ENCODE measurements at places on chromosomes 11 and 22.
A peak's percentile ranks its signal among the peaks of the same experiment; 100 is the strongest.

GRCh38 chr11:121143921-121144320 lies 42.9 kb downstream of the TECTA start:
- DNase-seq: no peak

DNA sequence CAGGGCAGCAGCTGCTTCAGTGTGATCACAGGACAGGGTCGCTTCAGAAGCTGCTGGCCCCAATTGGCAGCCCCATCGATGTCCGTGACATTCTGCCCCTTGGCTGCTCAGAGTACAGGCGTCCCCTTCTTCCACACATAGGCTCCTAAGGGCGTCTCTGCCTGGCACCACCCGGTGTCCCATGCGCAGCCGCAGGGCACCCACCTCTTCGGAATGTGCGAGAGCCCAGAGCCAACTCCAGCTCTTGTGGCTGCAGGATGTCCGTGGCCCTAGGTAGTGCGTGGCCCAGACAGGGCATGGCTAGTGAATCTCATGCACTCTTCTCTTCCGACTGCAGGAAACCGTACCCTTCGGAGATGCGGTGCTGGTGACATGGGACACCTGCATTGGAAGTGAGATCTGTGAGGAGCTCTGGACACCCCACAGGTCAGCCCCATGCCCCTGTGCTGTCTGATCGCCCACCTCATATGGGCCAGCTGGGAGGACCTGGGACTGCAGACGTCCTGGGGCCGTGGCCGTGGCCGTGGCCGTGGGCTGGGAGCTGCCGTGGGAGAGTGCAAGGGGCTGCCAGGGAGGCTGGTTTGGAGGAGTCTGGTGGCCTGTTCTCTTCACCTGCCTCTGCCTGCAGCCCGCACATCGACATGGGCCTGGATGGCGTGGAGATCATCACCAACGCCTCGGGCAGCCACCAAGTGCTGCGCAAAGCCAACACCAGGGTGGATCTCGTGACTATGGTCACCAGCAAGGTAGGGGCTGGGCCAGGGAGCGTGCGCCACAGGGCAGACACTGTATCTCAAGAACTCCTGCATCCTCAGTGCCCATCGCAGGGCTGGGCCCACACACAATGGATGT lies 20.2 kb downstream of the NADSYN1 start:
- no peak for DNase-seq

DNA sequence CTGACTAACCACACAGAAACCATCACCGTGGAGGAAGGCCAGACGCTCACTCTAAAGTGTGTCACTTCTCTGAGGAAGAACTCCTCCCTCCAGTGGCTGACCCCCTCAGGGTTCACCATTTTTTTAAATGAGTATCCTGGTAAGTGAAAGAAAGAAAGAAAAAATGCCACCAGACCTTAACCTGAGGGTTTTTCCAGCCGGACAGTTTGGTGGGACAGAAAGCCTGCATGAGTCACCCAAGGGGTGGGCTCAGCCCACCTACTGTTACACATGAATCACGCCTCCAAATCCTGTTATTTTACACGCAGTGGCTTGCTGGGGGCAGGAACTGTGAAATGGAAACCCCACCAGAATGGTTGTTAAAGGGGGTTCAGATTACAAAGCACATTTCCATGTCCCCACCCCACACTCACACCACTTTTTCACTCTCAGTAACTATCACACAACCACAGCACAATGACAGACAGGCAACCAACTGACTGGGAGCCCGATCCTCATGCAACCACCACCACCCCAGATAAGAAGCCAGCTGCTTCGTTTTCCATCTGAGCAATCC lies 11.9 kb downstream of the CRTAM start:
- DNase-seq: no peak

- no peak for DNase-seq
These were observed at the start of gene DNAJB13 for GRCh38 chr11:73950869-73951710. Gene DNAJB13, plus strand, starts transcription at chr11:73951026. Its CDS starts 44 bp downstream, at chr11:73951070.

GRCh38 chr11:115333949-115334348 lies 170.3 kb downstream of the CADM1 start:
- no peak for DNase-seq

DNA sequence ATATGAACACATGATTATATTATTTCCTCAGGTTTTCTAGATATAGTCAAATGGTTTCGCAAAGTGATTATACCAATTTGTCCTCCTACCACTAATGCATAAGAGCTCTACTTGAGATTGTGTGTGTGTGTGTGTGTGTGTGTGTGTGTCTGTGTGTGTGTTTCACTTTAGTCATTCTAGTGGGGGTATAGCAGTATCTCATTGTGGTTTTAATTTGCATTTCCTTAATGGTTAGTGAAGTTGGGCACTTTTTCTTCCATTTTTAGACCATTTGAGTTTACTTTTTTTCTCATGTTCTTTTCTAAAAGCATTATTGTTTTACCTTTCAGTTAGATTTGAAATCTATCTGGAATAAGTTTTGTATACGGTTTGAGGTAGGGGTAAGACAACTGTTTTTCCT lies 12.9 kb downstream of the CAPN5 start:
- no peak for DNase-seq

DNA sequence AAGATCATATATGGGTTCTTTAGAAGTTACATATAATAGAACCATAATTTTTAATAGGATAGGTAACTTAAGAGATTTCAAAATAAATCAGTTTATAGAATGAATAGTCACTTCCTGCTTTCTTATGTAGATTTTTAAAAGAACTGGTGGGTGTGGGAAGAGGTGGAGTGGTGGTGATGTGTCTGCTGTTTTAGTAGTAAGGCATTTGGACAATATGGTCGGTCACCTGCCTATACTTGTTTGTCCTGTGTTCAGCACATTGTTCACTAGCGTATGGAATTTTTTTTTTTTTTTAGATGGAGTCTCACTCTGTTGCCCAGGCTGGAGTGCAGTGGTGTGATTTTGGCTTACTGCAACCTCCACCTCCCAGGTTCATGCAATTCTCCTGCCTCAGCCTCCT lies 39.3 kb downstream of the CCDC81 start:
- DNase-seq: no peak

DNA sequence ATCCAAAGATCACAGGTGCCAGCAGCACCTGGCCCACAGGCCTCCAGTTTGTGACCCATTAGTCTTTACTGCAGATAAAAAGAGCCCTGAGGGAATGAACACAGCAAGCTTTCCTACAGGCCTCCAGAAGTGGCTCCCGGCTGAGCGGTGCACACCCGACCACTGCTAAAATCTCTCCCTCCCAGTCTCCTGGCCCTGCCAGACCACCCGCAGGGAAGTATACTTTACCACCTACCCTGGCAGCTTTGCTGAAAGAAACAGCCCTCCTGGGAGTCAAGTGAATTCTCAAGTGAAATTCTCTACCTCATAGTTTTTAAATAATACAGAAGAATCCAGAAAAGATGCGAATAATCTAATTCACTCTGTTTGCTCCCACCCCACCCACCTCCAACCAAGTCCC lies 15.4 kb upstream of the MTNR1B start:
- no peak for DNase-seq

- no peak for DNase-seq
These were observed 1.9 kb downstream of the MS4A10 start for GRCh38 chr11:60786811-60787567.

DNA sequence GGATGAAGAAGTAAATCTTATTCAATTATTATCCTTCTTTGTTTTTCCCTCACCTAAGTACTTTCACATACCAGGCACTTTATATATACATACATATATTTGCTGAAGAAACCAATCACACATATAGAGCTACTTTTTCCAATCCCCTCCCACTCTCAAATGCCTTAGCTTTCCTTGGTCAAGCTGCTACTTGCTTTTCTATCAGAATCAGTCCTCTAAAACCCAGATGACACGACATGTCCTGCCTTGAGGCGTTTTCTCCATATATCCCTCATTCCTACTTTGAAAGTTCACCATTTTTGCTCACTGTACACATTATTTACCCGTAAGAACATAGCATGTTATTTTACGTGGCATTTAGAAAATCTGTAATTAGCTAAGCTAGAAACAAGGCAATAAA lies 5.4 kb downstream of the RAB38 start:
- DNase-seq: no peak

DNA sequence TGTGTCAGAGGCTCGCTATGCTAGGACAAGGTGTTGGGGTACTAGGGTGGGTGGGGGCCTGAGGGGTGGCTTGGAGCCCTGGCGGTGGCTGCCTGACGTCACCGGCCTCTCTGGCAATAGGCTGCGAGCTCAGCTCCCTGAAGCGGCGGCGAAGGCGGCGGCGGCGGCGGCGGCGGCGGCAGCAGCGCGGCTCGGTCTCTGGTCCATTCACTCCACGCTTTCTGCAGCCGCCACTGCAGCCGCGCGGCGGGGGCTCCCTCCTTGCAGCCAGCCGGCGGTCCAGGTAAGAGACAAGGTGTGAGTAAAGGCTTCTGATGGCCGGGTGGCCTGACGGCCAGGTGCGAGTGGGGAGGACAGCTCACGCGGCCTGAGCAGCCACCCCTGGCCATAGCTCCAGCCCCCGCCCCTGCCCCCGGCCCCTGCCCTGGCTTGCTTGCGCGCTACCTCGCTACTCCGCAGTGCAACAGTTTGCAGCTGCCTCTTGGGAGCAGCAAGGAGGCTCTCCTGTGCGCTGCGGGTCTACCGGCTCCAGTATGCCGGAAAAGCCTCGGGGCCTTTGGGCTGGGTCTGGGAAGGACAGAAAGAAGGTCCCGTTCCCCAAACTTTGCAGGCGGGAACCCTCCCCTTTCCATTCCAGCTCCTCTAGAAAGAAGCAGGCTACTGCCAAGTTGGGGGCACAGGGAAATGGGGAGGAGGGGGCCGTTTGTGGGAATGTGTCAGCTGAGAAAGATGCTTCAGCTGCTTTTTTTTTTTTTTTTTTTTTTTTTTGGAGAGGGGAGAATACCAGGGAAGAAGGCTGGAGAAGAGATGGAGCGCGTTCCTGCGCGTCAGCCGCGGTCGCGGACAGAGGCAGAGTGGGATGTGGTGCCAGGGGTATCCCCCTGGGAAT lies at the start of gene C11orf87:
Gene C11orf87 (plus strand): TSS at position 210 of the 889 bp plus-strand sequence. CDS start 1,444 bp downstream, outside the sequence.
- DNase-seq: no peak

DNA sequence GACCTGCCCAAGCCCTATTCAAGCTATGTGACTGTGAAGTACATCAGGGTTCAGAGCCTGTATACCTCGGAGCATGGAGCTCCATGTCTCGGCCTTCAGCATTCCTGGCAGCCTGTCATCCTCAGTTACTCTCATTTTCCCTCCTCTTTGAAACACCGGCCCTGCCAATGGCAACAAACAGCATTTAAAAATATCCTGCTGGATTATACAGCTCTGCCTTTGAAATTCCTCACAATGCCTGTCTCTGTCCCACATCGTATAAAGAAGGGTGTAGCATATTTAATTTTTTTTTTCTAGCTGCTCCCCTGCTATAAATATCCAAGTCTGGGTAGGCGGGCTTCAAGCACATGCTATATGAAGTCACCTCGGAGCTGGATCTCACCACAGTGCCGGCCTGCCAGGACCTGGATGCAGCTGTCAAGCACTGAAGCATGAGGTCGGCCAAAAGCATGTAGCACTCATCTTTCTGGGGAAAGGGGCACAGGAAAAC lies 11.8 kb downstream of the ABTB2 start:
- no peak for DNase-seq

DNA sequence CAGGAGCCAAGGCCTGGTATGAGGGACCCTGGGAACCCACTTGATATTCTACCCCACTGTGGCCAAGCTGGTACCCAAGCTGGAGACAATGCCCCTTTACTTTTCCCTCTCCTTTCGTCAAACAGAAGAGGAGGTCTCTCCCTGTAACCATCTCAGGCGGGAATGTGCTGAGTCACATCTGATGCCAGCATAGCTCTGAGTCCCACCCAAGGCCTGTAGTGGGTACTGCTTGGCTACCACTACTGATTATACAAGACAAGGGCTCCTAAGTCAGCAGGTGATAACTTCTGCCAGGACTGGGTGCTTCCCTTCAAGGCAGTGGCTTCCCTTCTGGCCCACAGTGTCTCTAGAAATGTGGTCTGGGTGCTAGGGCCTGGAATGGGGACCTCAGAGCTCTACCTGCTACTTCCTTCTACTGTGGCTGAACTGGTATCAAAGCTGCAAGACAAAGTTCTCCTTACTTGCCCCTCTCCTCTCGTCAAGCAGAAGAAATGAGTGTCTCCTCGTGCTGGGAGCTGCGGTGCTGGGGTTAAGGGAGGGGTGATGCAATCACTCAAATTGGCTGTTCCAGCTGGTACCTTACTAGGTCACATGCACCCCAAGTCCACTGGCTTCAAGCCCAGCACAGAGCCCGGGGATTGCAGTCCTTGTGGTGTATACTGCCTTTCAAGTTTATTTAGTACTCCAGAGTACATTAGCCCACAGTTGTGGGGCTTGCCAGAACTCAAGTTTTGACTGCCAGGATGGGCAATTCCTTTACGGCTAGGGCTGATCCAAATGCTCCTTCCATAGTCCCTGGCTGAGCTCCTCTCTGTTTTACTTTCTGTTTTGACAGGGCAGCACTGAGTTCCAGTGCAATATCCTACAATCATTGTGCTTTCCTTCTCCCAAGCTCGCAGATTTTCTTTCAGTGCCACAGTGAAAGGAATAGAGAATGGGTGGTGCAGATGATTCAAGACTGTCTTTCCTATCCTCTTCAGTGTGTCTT lies 419.7 kb upstream of the CNTN5 start:
- DNase-seq: no peak

DNA sequence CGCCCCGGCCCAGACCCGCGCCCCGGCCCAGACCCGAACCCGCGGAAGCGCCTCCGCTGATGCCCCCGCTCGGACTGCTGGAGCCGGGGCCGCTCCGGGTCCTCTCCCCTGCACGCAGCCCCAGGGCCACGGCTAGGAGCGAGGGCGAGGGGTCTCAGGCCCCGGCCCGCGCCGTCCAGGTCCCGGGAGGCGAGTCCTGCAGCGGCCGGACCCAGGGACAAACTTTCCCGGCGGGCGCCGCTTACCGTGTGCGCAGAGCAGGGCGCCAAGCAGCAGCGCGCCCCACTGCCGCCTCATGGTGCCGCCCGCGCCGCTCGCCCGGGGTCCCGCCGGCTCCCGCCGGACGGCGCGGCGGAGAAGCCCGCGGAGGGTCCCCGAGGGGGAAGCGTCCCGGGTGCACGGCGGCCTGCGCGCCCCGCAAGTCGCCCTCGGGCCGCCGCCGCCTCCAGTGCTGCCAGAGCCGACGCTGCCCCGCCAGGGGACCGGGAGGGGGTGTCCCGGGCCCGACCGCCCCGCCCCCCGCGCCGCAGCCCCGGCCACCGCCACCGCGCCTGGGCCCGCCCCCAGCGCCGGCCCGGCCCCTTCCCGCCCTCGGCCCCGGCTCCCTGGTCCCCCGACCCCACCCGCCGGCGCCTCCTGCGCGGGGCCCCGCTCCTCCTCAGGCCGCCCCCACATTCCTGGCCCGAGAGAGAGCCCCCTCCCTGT lies at the start of gene LRP4:
Gene LRP4 (minus strand): TSS at position 468 of the 705 bp plus-strand sequence. CDS start 171 bp downstream, at position 297.
- DNase-seq: peak; percentile 22

All from stimulated activated CD4-positive, alpha-beta T cell treated with anti-CD3 and anti-CD28 coated beads, Interleukin-2, amount 100 ng/mL, for 48 hours (primary cell).